ENCODE measurements at places on chromosomes 16 and 17. TPM values are rescaled to one million over a fixed set of nuclear protein-coding genes. Genes with fewer than 3 reads are reported as not detected.

GRCh38 chr16:88527186-88527936 is 42.8 kb upstream of the ZC3H18 start:
- peak; percentile 4 for DNase-seq

Gene HCRT
- total RNA-seq, result not detected

DNA sequence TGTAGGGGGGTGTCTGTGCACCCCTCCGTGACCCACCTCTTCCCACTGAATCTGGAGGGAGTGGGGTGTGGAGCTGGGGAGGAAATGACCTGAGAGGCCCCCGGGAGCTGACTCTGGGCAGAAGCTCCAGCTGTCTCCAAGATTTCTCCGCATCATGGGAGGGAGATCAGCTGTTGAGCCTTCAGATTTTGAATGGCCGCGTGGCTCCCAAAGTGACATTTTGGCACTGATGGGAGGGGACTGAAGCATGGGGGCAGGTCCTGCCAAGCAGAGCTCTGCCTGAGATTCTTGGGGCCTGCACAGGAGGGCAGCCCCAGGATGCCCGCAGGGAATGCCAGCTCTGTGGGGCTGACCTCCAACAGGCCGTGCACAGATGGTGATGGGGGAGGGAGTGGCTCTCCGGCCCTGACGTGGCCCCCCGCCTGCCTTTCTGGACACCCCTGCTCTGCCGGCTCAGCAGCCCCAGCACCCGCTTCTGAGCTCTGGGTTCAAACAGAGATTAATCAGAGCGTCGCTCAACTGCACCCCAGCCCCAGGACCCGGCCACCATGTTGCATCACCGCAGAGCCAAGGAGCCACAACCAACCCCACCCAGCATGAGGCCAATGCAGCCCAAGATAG is 25.3 kb upstream of the UBE2I start:
- no peak for DNase-seq

GRCh38 chr17:28970879-28971278 is 19.6 kb upstream of the PHF12 start:
- DNase-seq, result no peak

GRCh38 chr16:17307504-17307903 is 163.3 kb downstream of the XYLT1 start:
- no peak for DNase-seq

Gene BCKDK
- total RNA-seq, result 60.4 TPM

DNA sequence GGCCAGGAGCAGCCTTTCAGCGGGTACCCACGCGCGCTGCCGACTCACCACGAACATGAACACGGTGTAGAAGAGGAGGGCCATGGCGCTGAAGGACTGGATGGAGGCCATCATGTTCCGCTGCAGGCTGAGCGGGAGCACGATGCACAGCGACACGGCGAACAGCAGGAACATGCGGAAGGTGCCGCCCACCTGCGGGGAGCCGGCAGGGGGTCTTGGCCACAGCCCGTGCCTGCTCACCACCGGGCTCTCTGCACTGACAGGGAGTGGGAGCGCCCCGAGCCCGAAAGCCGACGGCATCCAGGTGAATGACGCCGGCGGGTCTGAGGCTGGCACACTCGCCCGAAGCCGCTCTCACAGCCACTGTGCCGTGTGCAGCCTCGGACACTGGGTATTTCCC is 13.0 kb downstream of the SLC38A10 start:
- DNase-seq, result no peak

GRCh38 chr16:76661691-76662235 is 384.6 kb downstream of the CNTNAP4 start:
- no peak for DNase-seq

DNA sequence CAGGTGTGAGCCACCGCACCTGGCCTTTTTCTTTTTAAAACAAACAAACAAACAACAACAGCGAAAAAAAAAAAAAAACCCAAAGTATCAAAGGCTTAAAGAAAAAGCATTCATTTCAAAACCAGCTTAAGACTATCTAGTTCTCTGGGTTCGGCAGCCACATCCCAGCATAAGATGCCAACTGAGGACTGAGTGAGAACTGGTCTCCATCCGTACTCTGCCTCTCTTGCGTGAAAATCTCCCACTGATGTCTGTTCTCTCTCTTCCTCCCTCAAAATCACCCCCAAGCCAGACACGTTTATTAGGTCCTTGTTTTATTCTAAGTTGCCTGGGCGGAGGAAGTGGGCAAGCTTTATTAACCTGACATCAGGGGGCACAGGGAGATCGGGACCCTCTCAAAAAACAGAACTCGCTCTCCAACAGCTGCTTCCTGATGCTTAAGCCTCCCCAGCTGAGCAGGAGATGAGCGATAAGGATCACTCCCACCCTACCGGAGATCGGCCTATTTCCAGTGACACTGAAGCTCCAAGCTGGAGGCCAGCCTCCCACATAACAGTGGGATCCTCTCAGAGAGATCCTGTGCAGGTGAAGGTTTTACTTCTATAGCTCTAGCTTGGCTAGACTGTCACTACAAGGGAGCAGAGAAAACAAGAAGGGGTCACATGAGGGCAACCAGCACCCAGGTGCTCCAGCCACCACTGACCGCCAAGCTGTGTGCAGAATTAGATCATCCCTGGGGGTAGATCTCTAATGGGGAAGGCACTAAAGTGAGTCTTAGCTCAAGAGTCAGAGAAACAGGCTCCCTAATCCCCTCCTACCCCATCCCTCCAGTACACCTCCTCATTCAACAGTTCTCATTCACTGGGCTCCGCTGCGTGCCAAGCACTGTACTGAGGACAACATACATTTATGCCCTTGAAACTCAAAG is 13.6 kb downstream of the CDC42EP4 start:
- no peak for DNase-seq

GRCh38 chr17:5819921-5820685 is 235.8 kb upstream of the NLRP1 start:
- DNase-seq, result no peak

DNA sequence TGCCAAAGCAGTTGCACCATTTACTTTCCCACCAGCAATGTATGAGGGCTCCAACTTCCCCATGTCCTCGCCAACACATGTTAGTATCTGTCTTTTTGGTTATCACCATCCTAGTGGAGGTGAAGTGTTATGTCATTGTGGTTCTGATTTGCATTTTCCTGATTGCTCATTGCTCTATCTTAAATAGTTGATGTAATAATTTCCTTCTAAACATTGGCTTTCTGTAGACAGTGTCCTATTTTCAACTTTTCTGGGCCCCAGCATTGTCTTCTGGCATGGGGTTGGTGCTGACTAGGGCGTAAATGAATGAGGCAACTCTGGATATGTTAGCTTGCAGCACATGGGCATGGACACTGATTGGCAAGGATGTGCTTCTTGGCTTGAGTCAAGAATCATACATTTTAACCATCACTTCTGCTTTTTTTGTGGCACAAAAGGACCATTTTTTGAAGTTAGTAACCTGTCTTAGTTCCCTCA is 25.1 kb downstream of the PLCG2 start:
- DNase-seq, result no peak

Gene CD300E
- total RNA-seq, result not detected

GRCh38 chr17:16052486-16052885 is 52.9 kb downstream of the TTC19 start:
- no peak for DNase-seq
